ENCODE measurements at places on chromosomes 11 and 22. TPM values are rescaled to one million over a fixed set of nuclear protein-coding genes. Genes with fewer than 3 reads are reported as not detected.

- no peak for DNase-seq
Observed at GRCh38 chr11:118264569-118265465, 720 bp upstream of the MPZL2 start.

Gene GLYAT
- not detected for polyA plus RNA-seq

DNA sequence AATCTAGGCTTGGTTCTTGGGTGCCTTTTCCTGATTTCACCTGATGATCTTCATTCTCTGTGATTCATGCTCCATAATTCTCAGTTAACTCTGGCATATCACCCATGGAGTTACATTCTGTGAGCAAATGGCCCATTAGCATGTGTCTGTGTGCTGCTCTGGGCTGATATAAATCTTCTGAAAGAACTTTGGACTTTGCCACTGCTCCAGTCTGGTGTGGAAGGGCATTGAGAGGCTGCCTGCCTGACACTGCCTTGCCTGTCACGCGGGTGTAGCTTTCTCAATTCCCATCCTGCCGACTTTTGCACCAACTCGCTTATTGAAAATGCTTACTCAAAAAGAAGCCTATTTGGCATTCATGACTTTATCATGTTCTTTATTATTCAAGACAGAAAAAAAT lies 42.2 kb downstream of the FAT3 start:
- DNase-seq, result no peak

Gene TCN2
- 15.8 TPM for polyA plus RNA-seq

Gene STARD10
- polyA plus RNA-seq, result 37.1 TPM

Measured in BJ (cell line).